Tibial artery (tissue), 4 donors: ENCODE measurements at places on chromosomes 5 and 9.

DNA sequence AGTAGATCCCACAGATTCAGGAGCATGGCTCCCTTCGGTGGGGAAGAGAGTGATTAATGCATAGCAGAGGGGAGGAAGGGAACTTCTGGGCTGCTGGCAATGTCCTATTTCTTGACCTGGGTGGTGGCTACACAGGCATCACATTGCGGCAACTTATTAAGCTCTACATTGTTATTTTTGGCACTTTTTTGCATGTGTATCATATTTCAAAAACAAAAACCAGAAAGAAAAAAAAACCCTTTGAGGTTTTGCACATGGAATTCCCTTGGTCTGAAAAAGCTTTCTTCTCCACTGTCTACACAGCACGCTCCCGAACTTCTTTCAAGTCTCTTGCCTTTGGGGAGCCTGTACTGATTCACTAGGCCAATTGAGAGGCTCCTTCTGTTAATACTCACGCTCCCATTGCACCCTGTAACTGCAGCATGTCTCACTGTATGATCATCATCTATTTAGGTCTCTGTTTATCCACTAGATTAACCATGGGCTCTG is 25.1 kb downstream of the CEMIP2 start:
- DNase-seq = no peak

DNA sequence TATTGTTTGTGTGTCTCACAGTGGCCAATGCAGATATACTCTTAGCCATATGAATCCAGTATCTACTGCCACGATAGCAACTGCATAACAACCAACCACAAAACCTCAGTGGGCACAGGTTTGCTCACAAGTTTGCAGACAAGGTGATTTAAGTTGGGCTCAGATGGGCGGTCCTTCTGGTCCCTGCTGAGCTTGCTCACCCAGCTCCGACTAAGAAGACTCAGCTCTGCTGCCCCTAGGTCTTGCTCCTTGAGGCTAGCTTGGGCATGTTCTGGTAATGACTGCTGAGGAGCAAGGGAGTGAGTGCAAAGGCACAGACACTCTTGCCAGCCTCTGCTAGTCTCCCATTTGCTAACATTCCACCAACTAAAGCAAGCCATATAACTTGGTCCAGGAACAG is 52.6 kb downstream of the MTX3 start:
- no peak for DNase-seq

- DNase-seq = no peak
Observed at GRCh38 chr5:178058321-178059012, 54.9 kb upstream of the N4BP3 start.

GRCh38 chr5:53490747-53491146 is 10.3 kb downstream of the FST start:
- DNase-seq = no peak

DNA sequence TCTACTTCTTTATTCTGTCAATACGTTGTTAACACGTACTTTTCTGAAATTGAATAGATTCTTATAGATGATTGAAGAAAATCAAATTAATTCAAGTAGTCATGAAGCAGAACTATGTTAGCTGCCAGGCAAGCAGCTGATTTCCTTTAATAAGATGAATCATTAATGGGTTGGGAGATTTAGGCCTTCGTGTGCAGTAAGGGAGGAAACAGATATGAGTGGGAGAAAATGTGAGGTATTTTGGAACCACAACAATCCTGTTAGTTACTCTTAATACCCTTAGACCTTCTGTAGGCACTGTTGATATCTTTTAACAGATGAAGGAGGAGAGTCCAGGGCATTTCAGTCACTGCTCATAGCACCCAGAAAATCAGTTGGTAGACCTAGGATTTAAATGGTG is 121.0 kb downstream of the AOPEP start:
- DNase-seq = no peak

- no peak for DNase-seq
Observed at GRCh38 chr9:81964218-81965171, 21.2 kb downstream of the SPATA31D3 start.

GRCh38 chr9:130268521-130269211 is 3.1 kb downstream of the HMCN2 start:
- peak; percentile 68 for DNase-seq

GRCh38 chr5:68385936-68386335 is 170.4 kb downstream of the PIK3R1 start:
- no peak for DNase-seq

DNA sequence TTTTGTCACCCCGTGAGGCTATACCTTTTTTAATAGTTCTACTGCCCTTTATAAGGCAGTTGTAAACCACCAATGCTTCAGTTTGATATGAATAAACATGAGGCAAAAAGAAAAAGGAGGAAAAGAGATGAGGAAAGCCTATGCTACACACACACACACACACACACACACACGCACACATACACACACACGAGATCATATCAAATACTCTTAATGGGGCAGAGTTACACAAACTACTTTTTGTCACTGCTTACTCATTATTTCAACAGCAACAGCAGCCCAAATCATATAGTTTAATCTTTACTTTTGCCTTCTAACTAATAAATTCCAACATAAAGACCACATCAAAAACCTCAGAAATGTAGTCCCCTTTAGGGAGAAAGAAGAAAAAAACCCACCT is 116.8 kb upstream of the PAM start:
- DNase-seq = no peak

GRCh38 chr9:16501141-16501540 is 369.3 kb downstream of the BNC2 start:
- no peak for DNase-seq

DNA sequence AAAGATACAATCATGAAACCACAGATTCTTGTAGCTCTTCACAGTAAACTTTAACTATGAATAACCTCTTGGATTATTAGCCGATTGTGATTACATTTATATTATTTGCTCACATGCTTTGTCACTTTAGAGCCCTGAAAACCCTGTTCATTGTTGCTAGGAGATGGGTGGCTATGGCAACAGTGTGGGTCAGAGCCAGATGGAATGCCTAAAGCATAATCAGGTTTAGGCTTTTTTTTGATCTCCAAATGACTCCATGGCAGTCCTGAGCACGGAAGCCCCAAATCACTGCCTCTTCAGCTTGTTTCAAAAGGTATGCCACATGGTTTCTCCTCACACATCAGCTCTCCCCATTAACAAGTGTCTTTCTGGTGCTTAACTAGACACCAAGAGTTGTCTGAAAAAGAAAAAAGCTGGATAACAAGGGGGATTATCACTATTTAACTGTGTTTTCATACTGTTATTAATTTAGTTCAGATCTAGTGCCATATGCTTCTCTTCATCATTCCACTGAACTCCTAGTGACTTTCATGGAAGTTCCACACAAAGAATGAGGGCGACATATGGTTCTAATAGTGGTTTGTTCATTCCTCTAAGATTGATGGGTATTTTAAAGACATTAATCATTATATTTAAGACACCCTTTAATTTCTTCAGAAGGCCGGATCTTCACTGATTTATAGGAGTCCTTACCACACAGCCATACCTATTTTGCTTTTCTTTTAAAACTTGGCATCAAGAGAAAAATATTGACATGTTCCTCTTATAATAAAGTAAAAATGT is 88.8 kb upstream of the PAM start:
- no peak for DNase-seq

- DNase-seq = no peak
Observed at GRCh38 chr5:36880761-36881160, 4.2 kb downstream of the NIPBL start.
